ENCODE measurements at places on chromosomes 13 and 19.

DNA sequence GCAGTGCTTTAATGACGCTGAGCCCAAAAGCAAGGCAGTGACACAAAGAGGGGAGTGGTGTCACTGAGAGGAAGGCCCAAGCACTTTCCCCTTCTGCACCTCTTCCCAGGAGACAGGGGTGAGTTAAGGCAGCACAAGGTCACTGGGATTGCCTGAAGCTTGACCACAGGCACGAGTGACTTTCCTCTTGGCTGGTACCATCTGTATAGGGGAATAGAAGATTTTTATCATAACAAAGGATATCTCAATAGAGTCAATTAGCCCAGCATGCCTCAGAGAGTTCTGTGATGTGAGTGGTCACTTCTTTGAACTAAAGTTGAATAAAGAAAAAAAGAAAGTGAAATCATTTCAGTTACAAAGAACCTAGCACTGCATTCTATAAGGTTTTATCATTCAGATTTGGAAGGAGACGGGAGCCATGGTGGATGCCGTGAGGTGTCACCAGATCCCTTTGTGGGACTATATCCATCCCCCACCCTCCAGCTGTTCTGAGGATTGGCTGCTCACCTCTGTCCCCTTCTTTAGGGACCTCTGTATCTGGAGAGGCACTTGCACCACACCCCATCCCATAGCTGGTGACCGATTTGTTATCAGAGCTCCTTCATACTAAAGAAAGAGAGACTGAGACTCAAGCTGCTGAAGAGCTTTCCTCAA is 291.2 kb downstream of the DCT start:
- DNase-seq = no peak

DNA sequence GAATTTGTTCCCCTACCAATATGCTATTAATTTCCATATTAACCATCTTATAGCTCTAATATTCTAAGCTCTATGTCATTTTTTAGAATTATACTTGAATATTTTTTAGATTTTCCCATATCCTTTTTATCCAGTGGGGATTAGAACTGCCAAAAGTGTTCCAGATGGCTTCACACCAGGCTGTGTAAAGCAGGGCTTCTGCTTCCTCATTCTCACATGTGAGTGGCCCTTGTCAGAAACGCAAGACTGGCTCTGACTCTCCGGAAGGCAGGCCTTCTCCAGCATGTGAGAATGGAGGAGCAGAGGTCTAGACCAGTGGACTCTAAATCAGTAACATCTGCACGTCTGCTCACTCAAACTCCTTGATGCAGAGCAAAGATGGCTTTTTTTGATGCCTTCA is 650.1 kb downstream of the FGF9 start:
- no peak for DNase-seq

- DNase-seq = no peak
These were observed 6.4 kb downstream of the RPL21 start for GRCh38 chr13:27257648-27258253.

GRCh38 chr13:109610517-109610916 is 175.9 kb downstream of the IRS2 start:
- DNase-seq = no peak

GRCh38 chr13:113074401-113074800 is 31.2 kb upstream of the F7 start:
- no peak for DNase-seq

- peak; percentile 73 for DNase-seq
These were observed 689 bp downstream of the ING1 start for GRCh38 chr13:110713981-110714796.

- DNase-seq = no peak
These were observed 91.1 kb downstream of the STOML3 start for GRCh38 chr13:38899571-38899970.

- DNase-seq = peak; percentile 66
These were observed 5.1 kb upstream of the SPACA6 start for GRCh38 chr19:51687791-51688670.

DNA sequence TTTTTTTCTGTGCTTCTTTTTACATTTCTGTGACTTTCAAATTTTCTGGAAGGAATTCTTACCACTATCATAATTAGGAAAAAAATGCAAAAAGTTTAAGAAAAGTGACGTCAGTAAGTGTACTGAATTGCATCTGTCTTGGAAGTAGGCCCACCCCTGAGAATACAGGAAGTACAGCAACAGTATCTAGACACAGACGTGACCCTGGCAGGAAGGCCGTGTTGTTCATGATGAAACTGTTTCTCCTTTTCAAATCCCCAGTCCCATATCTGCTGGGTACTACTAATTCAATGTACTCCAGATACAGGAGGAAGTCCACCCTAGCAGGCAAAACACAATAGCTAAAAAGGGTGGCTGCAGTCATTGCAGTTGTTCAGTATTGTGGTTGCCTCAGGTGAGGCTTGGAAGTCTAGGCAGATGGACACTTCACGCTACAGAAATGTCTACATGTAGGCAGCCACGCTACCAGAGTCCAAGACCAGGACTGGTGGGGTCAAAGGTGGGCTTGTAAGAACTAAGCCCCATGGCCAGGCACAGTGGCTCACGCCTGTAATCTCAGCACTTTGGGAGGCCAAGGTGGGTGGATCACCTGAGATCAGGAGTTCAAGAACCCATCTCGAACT is 49.6 kb upstream of the MED4 start:
- DNase-seq = no peak

DNA sequence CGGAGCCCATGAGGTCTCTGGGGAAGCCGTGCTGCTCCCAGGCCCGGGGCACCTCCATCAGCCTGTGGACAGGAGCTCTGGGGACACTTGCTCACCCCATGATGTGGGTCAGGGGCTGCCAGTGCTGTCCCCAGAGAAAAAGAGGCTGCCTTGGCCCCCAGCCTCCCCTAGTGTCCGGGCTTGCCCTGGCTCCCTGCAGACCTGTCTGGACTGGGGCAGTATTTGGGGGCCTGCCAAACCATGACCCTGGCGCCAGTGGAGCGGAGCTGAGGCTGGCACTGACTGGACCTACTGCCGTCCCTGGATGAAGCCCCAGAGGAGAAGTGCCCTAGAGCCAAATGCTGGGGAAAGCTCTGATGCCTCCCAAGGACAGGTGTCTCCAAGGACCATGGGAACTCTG is 30.4 kb downstream of the ELAVL1 start:
- peak; percentile 21 for DNase-seq

- peak; percentile 56 for DNase-seq
These were observed 4.1 kb downstream of the SOX21 start for GRCh38 chr13:94708031-94708859.

DNA sequence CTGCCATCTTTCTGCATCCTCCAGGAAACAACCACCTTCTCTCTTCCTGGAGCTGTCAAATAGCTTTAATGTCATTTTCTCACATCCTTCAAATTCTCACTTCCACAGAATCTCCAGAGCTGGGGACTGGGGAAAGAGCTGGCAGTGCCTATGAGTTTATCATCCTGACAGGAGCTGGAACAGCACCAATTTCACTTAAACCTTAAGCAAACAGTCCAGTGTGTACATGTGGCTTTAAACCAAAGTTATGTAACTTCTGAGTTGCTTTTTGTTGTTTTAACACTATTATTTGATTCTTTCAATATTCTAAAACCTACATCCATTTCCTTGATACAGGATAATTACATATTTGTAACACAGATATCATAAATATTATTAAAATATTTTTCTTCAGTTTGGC is 331.5 kb upstream of the ARGLU1 start:
- no peak for DNase-seq

GRCh38 chr19:283395-283794 is 7.8 kb downstream of the PLPP2 start:
- DNase-seq = no peak

DNA sequence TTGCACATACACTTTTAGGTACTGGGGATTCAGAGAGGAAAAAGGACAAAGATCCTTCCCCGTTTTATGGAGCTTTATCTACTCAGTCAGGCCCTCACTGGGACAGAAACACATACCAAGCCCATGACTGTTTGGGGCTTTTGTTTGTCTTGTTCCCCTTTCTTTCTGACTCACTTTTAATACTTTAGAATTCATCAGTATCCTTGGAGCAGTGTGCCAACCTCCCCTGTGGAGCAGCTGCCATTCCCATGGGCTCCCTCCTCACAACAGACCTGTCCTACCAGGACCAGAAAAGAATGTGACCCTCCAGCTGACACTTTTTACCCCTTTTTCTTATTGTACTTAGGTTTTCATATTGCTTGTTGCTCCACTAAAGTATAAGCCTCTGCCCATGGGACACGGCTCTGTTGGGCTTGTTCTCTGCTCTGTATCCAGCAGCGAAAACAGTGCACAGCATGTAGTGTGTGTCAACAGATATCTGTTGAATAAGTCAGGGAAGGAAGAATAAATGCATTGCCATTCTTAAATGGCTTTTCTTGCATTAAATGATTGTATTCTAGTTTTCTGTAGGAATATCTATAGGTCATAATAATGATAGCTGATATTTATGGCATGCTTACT is 431.1 kb downstream of the EFNB2 start:
- no peak for DNase-seq
